ENCODE measurements at places on chromosomes 1 and 21.

DNA sequence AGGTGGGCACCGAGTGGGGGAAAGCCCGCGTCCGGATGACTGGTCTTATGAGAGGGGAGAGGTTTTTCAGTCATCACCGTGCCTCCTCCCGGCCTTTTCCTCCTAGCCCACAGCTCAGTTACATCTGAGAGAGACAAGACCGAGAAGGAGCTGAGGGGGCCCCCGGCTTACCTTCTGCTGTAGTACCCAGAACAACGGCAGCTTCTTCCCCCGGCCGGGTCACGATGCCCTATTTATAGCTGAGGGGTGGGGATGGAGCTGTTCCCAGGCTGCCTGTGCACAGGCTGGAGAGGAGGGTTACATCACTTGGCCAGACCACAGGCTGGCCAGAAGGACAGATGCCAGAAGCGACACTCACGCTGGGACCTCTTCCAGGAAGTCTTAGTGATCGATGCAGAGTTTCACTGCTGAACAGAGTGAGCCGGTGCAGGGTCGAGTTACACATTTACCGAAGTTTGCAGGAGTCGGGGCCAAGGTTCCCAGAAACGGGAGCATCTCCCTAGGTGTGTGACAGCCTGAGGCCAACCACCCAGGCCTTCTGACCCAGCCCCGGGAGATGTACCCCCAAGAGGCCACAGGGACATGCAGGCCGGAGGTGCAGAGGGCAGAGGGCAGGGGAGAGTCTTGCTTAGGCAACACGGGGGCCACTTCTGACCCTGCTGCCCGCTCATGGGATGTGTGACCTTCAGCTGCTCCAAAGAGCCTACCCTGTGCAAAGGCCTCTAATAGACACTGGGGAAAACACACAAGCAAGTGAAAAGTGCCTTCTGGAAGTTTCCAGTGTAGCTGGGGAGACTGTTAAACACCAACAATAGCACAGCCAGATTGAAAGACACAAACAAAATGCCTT is at the start of gene AGT:
Gene AGT, minus strand, starts transcription at position 208 of the 850 bp plus-strand sequence. CDS start 3,299 bp downstream, outside the sequence.
- peak; percentile 61 for DNase-seq

GRCh38 chr1:109252893-109253802 is 3.8 kb downstream of the CELSR2 start:
- DNase-seq: no peak

- DNase-seq: no peak
Measured at GRCh38 chr1:50368179-50369007, 54.9 kb downstream of the DMRTA2 start.

DNA sequence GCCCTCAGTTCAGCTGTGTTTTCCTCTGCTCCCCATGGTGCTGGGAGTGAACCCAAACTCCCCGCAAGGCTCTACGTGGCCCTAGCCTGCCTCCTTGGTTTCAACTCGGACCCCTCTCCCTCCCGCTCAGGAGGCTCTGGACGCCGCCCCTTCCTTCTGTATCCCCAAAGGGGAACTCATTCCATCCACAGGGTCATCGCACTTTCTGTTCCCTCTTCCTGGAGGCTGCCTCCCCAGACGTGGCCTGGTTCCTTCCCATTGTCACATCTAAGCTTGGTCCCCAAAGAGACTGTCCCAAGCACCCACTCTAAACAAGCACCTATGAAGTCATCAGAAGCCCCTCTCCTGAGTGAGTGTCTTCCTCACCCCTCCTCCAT is 10.9 kb downstream of the KCNAB2 start:
- no peak for DNase-seq

DNA sequence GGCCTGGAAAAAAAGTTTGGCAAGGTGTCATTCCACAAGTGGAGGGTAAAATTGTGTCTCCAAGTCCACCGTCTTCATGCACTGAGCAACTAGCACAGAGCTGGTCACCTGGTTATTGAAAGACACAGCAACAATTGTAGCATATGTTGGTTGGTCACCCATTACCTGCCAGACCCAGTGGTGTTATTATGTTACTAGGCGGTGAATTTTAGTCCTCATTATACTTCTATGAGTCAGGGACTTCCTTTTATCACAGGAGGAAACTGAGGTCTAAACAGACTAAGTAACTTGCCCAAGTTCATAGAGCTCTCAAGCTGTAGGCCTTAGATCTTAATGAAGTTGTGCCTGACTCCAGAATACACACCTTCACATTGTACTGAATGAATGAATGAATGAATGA is 94.9 kb upstream of the VANGL1 start:
- no peak for DNase-seq

- DNase-seq: no peak
Measured at GRCh38 chr1:228825840-228826484, 90.7 kb downstream of the RHOU start.

GRCh38 chr1:51284487-51284954 is 45.8 kb downstream of the TTC39A start:
- no peak for DNase-seq

- no peak for DNase-seq
Measured at GRCh38 chr1:6183520-6183989, 3.4 kb upstream of the CHD5 start.

DNA sequence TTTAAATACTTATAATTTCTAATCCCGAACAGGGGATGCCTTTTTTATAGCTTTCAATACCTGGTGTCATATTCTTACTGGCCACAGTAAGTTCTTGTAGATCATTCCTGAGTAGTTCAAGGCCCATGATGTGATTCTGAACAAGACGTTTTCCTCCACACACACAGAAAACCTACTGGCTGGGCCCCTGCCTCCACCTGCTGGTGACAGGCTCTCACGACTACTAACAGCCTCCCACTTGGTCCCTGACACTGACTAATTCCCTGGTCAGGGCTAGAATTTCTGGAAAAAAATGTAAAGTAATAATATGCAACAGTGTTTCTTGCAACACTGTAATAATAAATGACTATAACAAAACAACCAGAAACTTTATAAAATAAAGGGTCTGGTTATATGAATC is 50.4 kb upstream of the RIPK4 start:
- peak; percentile 19 for DNase-seq

DNA sequence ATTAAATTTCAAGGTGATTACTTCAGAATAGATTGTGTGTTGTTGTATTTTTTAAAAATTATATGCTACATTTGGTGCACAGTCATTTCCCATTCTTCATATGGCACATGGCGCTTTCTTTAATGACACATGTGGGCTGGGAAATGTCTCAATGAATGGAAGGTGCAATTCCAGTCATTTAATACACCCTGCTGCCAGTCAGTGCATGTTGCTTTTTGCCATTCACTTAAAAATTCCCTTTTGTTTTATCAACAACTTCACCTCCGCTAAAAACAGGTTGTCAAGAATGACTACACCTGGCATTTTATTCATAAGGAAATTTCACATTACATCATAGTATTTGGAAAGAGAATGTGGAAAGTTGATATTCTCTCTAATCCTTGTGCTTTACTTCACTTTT is 716.4 kb upstream of the ADAMTS5 start:
- no peak for DNase-seq

GRCh38 chr1:28815533-28816185 is 3.7 kb downstream of the OPRD1 start:
- DNase-seq: no peak

GRCh38 chr1:117416546-117417125 is 49.4 kb downstream of the MAN1A2 start:
- DNase-seq: no peak

DNA sequence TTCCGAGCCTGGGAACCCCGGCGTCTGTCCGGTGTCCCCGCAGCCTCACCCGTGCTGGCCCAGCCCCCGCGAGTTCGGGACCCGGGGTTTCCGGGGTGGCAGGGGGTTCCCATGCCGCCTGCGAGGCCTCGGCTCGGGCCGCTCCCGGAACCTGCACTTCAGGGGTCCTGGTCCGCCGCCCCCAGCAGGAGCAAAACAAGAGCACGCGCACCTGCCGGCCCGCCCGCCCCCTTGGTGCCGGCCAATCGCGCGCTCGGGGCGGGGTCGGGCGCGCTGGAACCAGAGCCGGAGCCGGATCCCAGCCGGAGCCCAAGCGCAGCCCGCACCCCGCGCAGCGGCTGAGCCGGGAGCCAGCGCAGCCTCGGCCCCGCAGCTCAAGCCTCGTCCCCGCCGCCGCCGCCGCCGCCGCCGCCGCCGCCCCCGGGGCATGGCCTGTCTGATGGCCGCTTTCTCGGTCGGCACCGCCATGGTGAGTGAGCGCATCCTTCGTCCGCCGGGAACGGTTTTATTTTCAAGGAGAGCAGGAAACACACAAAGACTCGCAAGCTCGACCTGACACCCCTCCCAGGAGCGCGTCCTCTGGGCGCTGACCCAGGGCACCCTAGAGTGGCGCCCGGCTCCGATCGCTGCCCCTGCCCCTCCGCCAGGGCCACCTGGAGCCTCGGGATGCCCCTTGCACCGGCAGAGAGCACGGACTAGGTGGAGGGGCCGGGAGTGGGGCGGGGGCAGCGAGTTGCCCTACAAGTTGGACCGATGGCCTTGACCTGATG is at the start of gene ABCG1:
Gene ABCG1, plus strand, starts transcription at position 305 of the 770 bp plus-strand sequence. Its CDS starts 123 bp downstream, at position 428.
- DNase-seq: no peak

GRCh38 chr1:81848880-81849682 is 48.3 kb downstream of the ADGRL2 start:
- no peak for DNase-seq

DNA sequence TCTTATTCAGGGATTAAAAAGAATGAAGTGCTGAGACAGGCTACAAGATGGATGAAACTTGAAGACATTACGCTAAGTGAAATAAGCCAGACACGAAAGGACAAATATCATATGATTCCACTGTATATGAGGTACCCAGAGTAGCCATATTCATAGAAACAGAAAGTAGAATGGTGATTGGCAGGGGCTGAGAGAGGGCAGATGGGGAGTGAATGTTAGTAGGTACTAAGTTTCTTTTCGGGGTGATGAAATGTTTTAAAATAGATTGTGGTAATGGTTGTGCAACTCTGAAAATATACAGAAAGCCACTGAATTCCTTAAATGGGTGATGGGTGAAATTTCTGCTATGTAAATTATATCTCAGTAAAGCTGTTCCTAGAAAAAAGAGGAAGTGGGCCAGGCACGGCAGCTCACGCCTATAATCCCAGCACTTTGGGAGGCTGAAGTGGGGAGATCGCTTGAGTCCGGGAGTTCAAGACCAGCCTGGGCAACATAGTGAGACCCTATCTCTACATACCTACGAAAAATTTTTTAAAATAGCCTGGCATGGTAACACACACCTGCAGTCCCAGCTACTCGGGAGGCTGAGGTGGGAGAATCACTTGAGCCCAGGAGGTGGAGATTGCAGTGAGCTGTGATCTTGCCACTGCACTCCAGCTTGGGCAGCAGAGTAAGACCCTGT is 15.9 kb downstream of the SLC27A3 start:
- DNase-seq: peak; percentile 75

DNA sequence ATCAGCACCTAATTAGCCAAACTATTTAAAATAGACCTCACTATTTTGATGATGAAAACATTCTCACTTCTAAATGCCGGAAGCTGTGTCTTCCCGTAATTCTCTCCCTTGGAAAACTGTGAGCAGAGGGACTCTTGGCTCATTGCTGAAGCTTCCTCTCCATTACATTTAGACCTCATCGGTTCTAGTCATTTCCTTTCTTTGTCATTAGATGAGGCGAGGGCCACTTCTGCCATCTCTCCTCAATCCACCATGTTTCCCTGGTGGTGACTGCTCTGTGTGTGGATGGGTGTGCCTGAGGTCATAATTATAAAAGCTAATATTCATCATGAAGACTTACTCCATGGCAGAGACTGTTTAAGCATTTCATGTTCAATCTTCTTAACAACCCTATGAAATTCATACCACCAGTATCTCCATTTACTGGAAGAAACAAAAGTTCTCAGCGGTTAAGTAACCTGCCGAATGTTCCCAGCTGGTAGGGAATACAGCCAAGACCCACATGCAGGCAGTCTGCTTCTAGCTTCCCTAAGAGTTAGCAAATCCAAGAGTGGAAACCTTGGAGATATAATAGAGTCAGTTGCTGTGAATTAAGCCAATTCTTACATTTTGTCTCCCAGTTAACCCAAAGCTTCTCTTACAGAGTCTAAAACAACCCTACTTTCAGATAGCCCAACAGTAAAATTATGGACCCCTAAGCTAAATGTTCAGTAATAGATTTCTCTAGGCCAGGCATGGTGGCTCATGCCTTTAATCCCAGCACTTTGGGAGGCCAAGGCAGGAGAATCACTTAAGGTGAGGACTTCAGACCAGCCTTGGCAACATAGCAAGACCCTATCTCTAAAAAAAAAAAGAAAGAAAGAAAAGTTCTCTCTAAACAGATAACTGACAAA is 156.2 kb downstream of the ZBTB18 start:
- no peak for DNase-seq

DNA sequence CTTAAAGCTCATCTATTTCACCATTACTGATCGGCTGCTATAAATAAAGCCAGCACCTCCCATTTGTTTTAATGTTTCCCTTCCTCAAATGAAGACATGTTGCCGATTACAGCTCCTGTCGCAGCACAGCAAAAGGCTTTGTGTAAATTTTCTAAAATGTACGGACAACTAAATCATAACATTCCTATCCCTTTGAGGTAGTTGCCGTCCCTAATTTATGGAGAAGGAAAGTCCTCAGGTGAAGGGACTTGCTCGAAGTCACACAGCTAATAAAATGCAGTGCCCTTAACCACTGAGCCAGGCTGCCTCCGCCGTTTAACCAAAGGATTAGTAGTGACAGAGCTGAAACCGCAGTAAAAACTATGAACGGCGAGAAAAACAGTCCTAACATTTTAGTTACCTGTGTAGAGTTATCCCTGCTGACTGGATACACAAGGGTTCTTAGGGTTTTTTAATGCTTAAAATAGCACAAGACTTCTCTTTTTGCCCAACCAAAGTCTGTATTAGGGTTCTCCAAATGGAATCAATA is 871 bp downstream of the PINK1 start:
- no peak for DNase-seq

GRCh38 chr1:116357487-116357886 is 15.6 kb upstream of the ATP1A1 start:
- DNase-seq: no peak

DNA sequence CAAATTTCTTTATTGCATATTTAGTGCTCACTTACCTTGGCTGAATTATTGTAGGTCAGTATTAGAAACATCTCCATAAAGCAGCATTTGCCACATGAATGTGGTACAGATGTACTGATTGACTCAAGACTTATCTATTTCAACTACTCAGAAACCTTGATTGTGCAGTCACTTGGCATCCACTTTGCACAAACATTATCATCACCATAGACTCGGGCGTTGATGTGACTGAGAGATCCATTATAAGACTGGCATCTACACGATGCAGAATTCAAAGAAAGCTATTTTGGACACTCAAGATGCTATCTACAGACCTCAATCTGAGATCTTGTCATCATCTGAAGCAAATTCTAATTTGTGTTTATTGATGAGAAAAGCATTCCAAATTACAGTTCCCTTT is 102.8 kb upstream of the USP25 start:
- no peak for DNase-seq

DNA sequence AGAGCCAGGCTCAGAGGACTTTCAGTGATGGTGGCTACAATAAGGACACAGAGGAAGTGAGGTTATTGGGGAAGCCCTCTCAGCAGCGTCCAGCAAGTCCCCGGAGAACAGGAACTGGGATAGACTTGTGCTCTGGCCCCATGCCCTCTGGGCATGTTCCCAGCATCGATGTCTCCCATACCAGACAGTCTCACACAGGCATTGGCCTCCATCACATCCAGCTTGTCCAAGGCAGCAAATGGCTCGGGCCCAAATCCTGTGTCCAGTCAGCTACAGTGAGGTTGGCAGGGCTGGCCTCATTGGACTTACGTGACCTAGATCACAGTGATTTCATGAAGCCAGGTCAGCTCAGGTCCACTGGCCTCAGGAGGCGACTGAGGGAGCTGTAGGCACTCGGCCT is 19.6 kb upstream of the TMEM54 start:
- DNase-seq: no peak

GRCh38 chr1:78911956-78912880 is 94.3 kb downstream of the ADGRL4 start:
- no peak for DNase-seq

GRCh38 chr1:30733493-30733892 is 10.1 kb upstream of the MATN1 start:
- DNase-seq: no peak
